ENCODE measurements at places on chromosomes 6 and 20.

DNA sequence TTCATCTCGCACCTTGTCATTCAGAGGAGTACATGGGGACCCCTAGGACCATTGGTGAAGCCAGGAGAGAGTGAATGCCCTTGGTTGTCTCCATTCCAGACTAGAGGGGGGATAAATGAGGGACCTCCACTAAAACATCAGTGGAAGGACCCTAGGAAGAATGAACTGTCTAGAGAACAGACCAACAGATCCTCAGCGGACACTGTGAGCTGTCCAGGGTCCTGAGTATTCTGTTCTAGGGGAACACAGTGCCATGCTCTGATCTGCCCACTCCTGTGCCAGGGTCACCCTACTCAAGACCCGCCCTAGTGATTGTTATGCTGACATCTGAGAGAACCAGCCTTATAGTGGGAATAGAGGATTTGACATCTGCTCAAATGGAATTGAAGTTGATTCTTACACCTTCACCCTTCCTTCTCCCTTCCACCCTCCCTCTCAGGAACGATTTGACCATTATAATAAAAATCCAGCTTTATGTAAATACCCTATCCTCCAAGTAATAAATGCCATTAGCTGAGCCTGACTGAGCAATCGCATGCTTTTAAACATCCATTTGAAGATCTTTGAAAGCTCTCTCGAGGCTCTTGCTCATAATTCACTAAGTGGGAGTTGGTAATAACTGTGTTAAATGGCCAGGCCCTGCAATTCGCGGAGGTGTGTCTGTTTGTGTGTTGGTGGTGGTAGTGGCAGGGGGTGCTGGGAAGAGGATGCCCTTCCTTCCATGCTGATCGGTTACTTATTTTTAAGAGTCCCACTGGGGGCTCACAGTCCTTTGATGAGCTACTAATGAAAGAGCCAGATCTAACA lies 43.6 kb upstream of the SLC32A1 start:
- DNase-seq = no peak

- DNase-seq = no peak
Observed at GRCh38 chr6:15352845-15353244, 107.0 kb downstream of the JARID2 start.

DNA sequence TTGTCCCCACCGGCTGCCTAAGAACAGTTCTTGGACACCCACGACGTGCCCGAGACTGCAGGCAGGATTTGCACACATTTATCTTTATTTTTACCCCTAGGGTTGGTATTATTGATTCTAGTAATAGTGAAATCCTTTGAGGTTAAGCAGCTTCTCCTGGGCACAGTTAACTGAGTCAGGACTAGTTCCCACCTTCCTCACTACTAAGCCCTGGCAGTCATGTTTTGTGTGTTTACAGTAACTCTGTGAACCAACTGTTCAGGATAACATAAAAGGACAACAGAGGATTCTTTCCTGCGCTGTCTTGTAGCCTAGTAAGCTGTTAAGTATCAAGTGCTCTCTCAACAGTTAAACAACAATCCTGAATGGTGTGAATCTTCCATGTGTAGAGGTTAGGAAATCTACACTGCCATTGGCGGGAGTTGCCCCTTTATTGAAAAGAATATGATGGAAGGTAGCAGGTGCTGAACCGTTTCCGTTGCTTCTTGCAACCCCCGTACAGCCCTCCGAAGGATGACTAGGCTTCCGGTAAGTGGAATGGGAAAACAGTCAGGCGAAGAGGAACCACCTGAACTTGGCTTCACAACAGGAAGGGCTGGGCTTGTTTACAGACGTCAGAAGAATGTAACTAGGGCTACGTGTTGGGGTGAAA lies 979 bp upstream of the SOD2 start:
- peak; percentile 47 for DNase-seq

- no peak for DNase-seq
Observed at GRCh38 chr6:157510323-157511188, 129.6 kb downstream of the ZDHHC14 start.

GRCh38 chr20:47412083-47412482 lies 55.6 kb upstream of the ZMYND8 start:
- DNase-seq = no peak

- no peak for DNase-seq
Observed at GRCh38 chr6:115766745-115767462, 293.8 kb downstream of the FRK start.

All from CD4-positive, alpha-beta T cell treated with Interleukin-6 at 100 ng/mL for 8 hours (primary cell).